ENCODE measurements at places on chromosomes 13 and 19.

DNA sequence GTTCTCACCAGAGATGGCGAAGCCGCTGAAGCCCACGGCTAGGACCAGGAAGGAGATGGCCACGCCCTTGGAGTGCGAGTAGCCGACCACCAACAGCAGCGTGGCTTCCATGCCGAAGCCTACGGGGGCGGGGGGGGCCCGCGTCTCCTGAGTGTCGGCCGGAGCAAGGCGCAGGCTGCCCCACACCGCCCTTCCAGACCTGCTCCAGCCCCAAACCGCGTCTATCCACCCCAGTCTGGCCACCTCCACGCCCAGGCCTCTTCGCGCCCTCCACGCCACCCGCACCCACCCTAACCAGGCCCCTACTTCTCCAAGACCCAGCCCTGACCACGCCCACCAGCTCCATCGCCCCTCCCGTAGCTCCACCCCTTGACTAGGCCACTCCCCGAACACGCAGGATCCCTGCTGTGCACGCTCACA, 6.2 kb downstream of the GFY start:
- no peak for DNase-seq

GRCh38 chr13:26253262-26253786, 605 bp upstream of the CDK8 start:
- no peak for DNase-seq

DNA sequence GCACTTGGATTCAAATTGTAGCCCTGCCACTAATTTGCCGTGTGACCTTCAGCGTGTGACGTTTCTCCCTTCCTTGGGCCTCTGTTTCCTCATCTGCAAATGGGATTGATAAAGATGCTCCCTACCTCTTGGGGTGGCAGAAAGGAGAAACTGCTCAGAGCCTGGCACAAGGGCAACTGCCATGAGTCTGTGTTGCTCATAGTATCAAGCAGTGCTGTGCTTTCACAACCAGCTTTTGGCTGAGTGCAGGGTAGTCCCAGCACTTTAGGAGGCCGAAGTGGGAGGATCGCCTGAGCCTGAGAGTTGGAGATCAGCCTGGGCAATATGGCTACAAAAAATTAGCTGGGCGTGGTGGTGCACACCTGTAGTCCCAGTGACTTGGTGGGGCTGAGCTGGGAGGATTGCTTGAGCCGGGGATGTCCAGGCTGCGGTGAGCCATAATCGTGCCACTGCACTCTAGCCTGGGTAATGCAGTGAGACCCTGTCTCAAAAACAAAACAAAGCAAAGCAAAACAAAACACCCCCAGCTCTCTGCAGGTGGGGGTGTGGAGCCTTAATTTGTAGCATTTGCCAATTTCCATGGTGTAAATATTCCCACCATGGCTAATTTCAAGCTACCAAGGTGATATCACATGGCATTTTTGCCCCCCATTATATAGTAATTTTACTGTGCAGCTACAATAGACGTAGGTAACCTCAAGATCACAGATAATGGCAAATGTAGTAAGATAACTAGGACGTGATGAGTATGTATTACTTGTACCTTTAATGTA, 1.6 kb upstream of the MARK4 start:
- DNase-seq: no peak

DNA sequence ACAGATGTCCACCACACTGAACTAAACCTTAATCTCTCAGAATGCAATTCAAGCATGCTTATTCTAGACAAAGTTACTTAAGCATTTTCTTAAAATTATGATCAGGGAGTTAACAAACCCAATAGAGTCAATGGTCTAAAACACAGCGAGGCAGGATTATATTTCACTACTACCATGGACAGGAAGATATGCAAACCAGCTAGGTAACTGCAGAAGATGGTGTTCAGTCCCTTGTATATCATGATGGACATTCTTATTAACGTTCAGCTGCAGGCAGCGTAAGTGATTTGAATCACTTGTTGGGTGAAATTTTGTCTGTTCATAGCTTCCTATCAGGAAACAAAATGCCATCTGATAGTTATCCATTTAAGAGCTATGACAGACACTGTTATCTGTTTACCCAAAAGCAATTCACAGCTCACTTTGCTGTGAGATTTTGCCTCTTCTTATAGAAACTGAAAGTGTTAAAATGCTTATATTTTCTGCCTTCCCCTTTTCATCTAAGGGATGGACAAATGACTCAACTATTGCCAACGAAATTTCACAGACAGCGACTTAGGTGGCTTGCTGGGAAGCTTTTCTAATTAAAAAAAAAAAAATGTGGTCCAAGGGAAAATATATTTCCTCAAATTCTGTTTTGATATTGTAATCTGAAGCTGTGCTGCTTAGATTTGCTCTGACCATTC, 591.9 kb downstream of the DACH1 start:
- no peak for DNase-seq

- peak; percentile 35 for DNase-seq
Measured at GRCh38 chr19:39951686-39952085, 17.3 kb upstream of the FCGBP start.

- no peak for DNase-seq
Measured at GRCh38 chr13:27927444-27928352, 7.9 kb downstream of the PDX1 start.

GRCh38 chr19:40486017-40486416, 19.2 kb downstream of the SPTBN4 start:
- no peak for DNase-seq

GRCh38 chr13:91313581-91313980, 33.9 kb upstream of the MIR17HG start:
- DNase-seq: no peak

GRCh38 chr13:51595416-51595815, 11.2 kb downstream of the WDFY2 start:
- no peak for DNase-seq

DNA sequence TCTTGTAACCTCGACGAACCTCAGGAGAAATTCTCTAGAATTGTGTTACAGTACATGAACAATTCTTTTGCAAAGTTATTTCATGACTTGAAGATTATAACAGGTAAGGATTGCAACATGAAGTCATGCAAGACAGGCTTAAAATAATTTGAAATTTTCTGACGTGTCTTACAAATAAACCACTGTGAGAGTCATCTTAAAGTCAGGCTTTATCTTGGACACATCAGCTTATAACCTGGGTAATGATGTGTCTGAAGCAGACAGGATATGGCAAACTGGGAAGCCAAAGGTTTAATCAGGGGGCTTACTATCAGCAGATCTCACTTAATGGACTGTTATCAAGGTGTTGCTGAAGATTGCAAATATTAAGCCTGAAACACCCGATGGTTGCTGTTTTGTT, 407.8 kb downstream of the KLF5 start:
- DNase-seq: no peak

GRCh38 chr13:24275041-24275440, 34.3 kb upstream of the C1QTNF9 start:
- no peak for DNase-seq

DNA sequence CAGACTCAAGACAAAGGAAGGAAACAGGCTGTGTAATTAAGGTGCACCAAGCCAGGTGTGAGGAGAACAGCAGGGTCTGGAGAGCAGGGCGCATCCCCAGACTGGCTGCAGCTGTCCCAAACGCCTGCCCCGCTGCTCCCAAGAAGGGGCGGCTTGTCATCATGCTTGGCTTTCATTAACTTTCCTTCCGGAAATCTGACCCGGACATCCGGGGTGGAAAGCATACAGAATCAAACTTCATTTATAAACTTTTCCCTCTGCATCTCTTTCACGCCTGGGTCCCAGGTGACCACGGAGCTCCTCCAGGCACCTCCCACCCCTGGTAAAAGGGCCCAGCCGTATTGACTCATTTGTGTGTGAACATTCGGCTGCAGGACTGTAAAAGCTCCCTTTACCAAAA, 31.7 kb downstream of the TSHZ3 start:
- DNase-seq: no peak

DNA sequence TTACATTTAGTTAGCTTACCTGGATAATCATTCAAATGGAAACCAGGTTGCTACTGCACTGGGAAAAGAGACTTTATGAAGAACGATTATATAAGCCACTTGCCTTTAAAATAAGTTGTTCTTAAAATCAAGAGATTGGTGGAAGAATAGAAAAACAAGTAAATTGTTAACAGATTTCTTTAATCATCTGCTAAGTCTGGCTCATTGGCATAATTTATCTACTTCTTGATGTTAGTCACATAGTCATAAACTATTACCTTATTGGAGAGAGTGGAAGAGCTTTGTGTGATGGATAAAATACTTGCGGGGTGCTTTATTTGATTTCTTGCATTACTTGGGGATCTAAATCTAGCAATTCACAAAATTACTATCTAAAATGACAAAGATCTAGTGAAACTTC, 6.8 kb downstream of the LSM14A start:
- no peak for DNase-seq

DNA sequence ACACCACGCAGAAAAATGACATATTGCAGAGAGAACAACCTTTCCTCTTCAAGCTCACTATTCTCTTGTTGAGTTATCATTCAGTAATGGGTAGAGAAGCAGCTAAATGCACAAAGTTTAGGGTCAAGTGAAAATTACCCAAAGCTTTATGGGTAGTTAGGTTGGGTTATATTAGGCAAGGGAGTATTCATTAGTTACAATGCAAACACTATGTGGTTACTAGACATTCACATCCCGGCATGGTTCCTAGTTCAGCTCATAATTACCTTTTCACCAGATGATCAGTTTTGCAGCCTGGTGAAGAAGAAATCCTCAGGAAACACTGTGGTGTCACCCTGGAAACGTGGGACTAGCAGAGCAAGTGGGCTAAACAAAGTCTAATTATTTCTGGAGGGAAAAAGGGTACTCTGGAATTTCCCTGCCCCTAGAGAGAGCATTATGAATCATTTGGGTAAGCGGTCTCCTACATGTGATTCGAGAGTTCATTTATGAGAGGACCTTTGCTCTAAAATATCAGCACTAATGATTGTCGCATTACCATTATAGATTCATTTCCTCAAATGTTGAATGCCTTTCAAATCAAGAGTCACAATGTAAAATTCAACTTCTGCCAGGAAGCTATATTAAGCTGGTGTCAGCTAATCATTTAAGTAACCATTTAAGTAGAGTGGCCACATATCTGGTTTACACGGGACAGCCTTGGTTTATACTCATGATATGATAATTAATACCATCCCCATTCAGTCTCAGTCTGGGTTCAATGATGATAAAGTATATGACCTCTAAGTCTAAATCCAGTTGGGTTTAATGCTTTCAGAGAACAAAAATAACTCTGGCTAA, 1208.0 kb downstream of the DIAPH3 start:
- DNase-seq: no peak

GRCh38 chr19:15464394-15465385, at the start of gene RASAL3:
Gene RASAL3, minus strand, starts transcription at chr19:15464544. Its CDS starts 186 bp downstream, at chr19:15464358.
- DNase-seq: no peak

DNA sequence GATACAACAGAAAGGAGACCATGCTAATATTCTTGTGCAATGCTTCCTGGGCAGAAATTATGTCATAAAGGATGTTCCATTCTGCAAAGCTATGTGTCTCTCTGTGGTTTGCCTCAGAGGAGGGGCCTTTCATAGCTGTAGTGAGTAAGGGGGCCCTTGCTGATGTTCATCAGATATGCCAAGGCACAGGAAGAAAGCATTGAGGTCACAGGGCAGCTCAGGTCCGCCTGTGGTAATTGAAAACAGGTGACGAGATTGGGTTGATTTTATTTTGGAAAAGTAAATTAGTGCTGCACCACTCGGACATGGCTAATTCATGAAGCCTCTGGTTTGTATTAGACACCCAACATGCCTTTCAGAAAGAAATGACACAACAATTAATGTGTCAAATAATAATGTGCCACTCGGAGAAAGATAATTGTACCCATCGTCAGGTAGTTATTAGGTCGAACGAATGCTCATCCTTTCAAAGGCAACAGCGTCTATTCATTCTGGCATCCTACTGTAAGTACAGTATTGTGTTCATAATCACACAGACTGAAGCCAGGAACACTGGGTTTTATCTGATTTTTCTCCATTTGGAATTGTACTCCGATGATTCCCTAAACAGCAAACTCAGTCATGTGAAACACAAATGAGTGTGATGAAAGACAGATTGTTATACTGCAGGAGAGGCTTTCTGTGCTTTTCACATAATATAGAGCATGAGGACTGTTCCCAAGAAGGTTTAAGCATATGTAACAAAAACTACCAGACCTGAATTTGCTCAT, 421.6 kb upstream of the KLF12 start:
- no peak for DNase-seq

GRCh38 chr13:100827489-100828176, 153.0 kb upstream of the TMTC4 start:
- no peak for DNase-seq

GRCh38 chr13:40221460-40222201, 444.8 kb downstream of the FOXO1 start:
- DNase-seq: no peak

- DNase-seq: no peak
Measured at GRCh38 chr13:71661921-71662320, 205.1 kb downstream of the DACH1 start.

DNA sequence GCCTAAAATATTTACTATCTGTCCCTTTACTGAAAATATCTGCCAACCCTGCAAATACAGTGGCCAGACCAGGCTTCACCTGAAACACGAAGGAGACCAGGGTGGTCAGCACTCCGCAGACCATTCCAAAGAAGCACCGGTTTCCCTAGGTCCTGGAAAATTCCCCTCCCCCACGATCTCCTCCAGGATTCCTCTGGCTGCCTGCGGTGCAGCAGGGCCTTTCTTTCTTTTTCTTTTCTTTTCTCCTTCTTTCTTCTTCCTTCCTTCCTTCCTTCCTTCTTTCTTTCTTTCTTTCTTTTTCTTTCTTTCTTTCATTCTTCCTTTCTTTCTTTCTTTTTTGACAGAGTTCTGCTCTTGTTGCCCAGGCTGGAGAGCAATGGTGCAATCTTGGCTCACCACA, 152.7 kb downstream of the USP12 start:
- no peak for DNase-seq

DNA sequence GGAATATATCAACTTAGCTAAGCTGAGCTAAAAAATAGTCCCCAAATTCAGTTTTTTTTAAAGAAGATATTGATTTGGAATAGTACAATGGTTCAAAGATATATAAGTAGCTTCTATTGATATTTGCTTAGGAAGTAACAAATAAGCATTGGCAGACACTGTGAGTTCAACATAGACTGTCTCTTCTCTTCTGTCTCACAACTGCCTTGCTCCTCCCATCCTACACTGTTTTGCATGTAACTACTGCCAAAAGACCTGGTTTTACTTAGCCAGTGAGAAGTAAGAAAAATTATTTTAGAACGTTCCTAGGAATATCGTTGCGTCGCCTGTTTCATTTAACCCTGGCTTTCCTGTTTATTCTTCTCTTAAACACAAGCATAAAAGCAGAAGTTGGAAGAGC, 859.0 kb upstream of the SPRY2 start:
- DNase-seq: no peak

DNA sequence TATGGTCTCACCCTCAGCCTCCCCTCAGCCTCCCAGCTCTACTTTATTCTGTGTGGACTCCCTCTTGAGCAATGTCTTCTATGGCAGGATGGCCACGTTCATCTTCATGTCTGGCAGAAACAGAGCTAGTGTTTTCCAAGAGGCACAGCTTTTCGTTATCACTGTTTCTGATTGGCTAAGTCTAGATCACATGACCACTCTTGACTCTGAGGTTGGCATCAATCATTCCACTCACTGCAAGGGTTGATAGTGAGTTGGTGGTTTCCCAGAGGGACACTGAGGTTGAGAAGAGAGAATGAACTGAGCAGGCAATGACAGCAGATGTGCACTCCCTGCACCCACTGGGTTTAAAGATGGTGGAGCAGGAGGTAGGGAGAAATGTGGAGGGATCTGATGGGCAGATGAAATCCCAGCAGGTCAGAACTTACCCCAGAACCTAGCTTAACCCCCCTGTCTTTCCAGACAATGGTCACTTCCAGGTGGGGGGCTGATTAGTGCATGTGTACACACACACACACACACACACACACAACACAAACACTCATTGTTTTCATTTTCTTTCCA, 26.3 kb upstream of the UQCRFS1 start:
- DNase-seq: no peak

GRCh38 chr13:54210397-54211049, 1181.9 kb downstream of the OLFM4 start:
- peak; percentile 17 for DNase-seq

All from COLO829 (cell line).